ENCODE measurements at places on chromosomes 4 and X.
A peak's percentile ranks its signal among the peaks of the same experiment; 100 is the strongest.

GRCh38 chrX:107673933-107674479 is 45.7 kb downstream of the PRPS1 start:
- peak; percentile 95 for DNase-seq

DNA sequence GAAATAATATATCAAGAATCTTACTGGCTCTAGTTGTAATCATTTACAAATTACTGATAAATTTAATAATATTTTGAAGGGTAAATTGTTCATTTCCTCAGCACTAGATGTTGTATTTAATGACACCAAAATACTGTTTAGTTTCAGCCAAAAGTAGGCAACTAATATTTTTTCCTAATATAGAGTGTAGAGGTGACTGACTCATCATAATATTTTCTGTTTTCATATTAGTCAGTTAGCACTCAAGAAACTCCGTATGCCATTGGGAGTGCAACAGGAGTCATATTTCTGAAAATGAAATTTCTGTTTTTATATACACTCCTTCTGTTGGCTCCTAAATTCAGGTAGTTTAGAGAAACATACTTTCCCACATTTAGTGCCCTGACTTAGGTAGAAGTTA is 36.6 kb upstream of the PTPN13 start:
- no peak for DNase-seq

DNA sequence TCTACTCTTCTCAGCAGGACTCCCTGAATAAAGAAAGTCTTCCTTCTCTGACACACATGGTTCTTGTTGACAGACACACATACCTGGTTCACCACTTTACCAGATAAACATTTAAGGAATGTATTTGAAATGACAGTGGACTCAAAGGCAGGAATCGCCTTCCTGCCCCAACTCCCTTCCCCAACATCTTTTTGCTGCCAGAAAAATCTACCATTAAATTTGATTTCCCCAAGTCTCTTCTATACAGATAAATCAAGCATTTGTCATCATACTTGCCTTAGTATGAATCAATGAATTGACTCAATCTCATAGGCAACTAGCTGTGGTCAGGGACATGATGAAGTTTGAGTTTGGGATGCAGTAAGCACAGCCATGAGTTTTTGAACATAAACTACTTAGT is 23.3 kb upstream of the ANXA5 start:
- DNase-seq = no peak

DNA sequence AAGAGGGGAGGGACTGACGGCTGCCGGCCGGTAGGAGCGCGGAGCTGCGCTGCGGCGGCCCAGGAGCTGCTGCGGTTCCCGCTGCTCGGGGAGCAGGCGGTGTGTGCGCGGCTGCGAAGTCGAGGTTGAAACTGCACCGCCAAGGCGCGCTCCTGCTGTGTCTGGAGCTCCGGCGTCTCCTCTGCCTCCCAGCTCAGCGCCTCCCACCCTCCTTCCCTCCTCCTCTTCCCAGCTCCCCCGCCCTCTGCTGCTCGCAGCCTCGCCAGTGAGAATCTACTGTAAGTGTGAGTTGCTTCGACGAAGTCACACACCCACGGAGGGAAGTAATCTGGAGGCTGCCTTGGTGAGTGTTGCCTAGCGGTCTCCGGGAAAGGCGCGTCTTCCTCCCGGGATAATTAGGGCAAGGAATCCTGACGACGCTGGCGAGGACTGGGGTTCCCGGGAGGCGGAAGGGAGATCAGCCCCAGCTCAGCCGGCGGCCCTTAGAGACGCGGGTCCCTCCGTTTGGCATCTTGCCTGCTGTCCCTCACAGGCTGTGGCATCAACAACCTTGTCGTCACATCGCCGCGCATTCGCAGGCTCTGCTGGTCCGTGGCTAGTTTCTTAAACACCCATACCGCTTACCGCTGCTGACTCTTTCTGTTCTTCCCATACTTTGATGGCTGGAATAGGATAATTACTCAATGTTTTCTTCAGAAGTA is at the start of gene EPHA5:
Gene EPHA5, minus strand, starts transcription at position 159 of the 701 bp plus-strand sequence. CDS start 747 bp downstream, outside the sequence.
- DNase-seq = no peak
